ENCODE measurements at places on chromosomes 1 and 21. TPM values are rescaled to one million over a fixed set of nuclear protein-coding genes. Genes with fewer than 3 reads are reported as not detected.

DNA sequence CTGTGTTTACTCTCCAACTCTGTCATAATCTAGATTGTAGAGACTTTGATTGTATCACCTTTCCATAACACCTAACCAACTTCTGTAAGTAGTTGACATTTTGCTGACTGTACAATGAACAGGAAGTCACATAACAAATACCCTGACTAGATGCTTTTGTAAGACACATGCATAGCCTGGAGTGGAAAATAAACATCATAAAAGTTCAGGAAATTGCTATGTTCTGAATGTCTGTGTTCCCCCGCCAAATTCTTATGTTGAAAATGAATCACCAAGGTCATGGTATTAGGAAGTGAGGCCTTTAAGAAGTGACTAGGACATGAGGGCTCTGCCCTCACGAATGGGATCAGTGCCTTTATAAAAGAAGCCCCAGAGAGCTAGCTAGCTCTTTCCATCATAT lies 40.4 kb upstream of the ZSWIM5 start:
- DNase-seq: no peak

DNA sequence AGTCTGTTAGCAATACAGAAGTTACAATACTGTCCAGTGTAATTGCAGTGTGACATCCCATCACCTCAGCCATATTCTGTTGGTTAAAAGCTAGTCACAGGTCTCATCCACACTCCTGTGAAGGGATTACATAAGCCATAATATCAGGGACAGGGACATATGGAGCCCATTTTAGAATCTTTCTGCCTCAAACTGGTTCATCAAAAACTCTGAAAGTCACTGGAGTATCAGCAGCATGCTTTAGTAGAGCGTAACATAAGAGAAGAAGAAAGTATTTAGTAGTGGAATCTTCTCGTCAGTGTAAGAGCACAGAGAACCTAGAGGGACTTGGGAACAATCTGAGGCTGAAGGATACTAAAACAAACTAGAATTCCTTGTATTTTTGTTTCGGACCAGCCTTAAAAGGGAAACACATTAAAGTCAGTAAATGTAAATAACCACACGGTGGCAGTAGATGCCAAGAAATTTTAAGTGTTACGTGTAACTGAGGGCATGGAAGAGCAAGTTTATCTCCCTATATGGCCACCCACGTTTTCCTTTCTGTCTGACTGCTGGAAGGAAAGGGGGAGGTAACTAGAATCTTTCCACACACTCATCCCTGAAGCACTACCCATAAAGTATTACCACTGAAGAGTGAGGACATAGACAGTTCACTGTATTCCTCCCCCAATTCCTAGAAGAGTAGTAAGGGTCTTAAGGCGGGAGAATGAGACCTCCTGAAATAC lies 41.6 kb upstream of the AGL start:
- DNase-seq: no peak

DNA sequence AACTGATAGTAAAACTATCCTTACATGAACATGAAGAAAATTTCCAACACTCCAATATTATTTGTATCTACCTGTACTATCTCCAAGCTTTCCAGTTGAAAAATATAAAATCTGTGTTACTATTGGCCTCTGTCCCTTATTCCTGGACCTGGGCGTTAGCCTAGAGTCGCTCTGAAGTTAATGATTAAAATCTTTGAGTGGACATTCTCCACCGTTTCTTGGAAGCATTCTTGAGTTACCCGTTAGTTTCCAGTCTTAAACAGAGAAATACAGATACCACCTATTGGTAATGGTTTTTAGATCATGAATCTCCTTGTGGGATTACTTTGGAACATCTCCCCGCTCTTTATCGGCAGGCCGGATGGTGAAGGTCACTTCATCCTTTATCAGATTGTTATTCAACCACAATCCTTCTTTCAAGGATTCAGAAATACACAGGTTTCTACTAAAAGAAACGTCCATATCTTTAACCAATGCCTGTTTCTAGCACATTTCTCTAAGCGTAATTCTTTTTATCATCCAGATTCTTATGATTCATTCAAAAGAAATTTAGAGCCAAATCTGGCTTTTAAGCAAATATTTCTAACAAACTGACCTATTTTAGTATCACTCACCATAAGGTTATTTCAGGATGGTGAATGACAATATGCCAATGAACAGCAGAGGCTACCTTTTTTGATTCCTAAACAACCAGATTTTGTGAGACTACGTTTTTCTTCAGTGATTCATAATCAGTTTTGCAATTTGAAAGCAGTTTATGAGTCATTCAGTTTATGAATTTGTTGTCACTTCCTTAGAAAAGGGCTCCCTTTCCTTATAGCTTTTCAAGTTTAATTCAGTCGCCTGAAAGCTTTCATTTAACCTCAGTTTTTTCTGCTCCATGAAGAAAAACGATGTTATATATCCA lies 70.2 kb upstream of the ERRFI1 start:
- DNase-seq: no peak

DNA sequence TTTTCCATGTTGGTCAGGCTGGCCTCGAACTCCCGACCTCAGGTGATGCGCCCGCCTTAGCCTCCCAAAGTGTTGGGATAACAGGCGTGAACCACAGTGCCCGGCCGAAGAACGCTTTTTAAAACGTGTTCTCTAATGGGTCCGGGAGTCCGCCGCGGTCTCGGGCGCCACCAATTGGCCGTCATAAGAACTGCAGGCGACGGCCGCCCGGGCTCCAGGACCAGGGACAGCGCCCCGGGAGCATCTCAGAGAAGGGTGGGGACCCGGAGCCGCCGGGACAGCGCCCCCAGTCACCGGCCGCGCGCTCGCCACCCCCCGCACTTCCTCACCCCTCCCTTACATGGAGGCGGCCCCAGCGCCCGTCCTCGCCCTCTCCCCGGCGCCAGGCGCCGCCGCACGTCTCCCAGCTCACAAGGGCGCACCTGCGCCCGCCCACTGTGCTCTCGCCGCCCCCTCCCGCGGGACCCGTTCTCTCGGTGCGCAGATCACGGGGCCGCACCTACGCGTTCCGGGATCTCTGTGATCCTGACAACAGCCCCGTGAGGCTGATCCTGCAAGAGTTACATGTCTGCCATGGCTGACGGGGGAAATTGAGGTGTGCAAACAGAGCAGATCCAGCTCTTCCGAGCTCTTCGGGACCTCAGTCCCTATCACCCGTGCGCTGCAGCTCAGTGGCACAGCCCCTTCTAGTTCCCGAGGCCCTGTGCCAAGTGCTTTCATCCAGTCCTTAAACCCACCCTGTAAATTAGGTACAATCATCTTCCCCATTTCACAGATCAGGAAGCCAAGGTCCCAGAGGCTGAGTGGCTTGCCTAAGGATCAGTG lies 9.8 kb downstream of the RAP1GAP start:
- DNase-seq: peak; percentile 95

DNA sequence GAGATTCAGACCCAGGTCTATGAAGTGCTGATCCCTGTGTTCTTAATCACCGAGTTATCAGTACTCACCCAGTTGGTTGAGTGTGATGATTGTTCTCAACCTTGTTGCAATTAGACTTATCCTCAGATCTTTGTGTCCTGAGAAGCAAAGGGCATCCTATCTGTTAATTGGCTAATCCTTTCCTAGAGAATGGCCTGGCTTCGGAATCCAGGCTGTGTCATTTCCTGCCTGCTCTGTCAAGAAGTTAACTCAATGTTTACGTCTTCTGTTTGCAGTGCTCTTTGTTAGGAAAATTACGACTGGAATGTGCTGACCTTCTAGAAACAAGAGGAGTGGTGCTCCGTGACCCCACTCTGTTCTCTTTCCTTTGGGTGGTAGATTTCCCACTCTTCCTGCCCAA lies 14.7 kb downstream of the GAS5 start:
- no peak for DNase-seq

DNA sequence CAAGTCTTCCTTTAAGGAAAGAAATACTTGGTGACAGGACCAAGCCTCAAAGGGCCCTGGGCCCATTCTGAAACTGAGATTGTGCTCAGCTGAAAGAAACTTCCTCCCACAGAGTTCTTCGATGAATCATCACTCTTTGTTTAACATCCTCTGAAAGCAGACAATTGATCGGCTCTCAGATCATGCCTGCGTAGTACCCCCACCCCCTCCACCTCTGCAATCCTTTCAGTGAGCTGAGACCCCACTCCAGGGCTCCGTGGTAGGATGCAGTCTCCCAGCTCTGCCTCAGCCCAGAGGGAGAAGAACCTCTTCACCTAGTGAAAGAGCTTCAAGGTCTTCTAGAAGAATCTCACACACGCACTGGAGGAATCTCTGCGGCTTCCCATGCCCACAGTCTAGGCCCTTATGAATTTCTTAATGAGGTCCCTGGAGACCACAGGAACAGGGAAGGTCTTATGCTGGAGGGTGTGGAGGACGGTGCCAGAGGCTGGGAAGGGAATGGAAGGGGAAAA lies 104.9 kb upstream of the SOD1 start:
- no peak for DNase-seq

DNA sequence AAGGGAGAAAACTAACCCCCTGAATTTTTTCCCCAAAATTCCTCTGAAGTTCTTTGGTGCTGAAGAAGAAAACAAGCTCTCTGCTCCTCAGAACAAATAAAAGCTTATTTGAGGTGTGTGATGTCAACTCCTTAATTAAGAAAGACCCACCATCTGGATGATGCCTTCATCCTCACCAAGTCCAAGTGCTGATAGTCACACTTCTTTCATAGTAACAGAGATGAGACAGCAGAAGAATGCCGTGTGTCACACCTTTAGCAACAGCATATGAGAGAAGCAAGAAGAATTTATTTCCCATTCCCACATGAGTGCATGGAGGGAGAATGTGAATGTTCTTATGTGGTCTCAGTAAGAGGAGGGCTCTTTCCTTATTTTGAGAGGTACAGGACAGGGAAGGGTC lies 91.2 kb downstream of the TGFB2 start:
- no peak for DNase-seq

DNA sequence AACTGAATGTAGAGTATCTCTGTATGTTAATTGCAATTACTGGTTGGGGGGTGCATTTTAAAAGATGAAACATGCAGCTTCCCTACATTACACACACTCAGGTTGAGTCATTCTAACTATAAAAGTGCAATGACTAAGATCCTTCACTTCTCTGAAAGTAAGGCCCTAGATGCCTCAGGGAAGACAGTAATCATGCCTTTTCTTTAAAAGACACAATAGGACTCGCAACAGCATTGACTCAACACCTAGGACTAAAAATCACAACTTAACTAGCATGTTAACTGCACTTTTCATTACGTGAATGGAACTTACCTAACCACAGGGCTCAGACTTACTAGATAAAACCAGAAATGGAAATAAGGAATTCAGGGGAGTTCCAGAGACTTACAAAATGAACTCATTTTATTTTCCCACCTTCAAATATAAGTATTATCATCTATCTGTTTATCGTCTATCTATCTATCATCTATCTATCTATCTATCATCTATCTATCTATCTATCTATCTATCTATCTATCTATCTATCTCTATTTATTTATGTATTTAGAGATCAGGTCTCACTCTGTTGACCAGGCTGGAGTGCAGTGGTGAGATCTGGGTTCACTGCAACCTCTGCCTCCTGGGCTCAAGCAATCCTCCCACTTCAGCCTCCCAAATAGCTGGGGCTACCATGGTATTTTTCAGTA lies 47.8 kb downstream of the CHML start:
- no peak for DNase-seq

DNA sequence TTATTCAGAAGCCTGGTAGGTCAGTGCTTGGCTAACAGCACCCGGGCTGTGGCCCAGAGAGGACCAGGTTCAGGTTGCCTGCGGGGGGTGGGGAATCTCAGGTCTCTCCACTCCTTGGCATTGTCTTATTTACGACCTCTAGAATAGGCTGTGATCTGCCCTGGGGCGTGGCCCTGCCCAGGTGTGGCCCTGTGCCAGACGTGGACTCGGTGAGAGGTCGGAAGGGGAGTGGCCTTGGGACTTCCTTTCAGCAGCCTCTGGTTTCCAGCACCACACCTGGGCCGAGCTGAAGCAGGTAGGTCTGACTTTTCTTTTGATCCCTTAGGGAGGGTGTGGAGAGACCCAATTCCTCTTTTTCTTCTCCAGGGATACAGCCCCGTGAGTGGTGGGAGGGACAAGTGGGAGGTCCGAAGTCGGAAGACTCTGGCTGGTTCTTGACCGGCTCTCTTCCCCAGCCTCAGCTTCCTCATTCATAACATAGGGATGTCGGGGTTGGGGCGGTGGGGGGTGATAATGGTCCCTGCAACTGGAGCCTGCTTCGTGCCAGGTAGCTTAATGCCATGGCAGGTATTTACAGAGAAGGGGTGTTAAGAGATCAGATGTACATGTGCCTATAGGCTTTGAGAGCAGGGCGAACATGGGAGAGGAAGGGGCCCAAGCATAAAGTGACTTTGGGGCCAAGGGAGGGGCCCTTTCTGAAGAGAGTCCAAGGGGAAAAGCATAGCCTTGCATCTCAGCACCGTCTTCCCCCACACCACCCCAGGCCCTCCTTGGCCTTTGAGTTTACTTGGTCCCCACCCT lies 16.5 kb downstream of the ACOT11 start:
- DNase-seq: no peak

GRCh38 chr1:17539477-17540254 lies at the start of gene ARHGEF10L:
Gene ARHGEF10L (plus strand): TSS chr1:17539698. CDS start chr1:17580596, 40,898 bp downstream.
- no peak for DNase-seq

GRCh38 chr1:164772635-164773034 lies 213.7 kb downstream of the PBX1 start:
- no peak for DNase-seq

- DNase-seq: no peak
Measured at GRCh38 chr1:53373246-53373645, 45.4 kb upstream of the LRP8 start.

DNA sequence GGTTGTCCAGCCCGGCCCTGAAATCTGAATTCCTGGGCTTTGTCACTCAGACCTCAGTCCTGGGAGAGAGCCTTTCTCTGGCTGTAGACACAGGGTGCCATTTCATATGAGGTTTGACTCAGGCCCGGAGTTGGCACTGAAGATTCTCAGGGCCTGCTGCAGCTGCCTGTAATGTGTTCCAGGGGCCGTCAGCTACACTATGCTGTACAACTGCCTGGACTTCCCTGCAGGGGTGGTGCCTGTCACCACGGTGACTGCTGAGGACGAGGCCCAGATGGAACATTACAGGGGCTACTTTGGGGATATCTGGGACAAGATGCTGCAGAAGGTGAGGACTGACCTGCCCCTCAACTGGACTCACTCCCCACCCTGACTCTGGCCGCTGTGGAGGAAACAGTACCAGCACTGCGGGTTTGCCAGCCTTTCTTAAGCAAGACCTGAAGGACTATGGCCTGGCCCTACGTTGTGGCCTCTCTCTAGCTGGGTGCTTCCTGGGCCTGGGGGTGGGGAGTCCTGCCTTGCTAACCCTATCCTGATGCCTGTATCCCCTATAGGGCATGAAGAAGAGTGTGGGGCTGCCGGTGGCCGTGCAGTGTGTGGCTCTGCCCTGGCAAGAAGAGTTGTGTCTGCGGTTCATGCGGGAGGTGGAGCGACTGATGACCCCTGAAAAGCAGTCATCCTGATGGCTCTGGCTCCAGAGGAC lies 18.9 kb downstream of the FAAH start:
- DNase-seq: no peak

GRCh38 chr1:170306948-170307347 lies 161.2 kb downstream of the NTMT2 start:
- no peak for DNase-seq

GRCh38 chr1:86552376-86552775 lies 5.5 kb downstream of the CLCA4 start:
- DNase-seq: no peak

Gene LTN1
- total RNA-seq: 31.1 TPM

Gene LIN28A
- total RNA-seq: not detected

Gene PCP4L1
- not detected for total RNA-seq

Gene MPL
- total RNA-seq: 0.50 TPM
